ENCODE measurements at places on chromosomes 4 and X. TPM values are rescaled to one million over a fixed set of nuclear protein-coding genes. Genes with fewer than 3 reads are reported as not detected.

The UBE2K gene
- 81.1 TPM for total RNA-seq

The TMEM255A gene
- 0.20 TPM for total RNA-seq

DNA sequence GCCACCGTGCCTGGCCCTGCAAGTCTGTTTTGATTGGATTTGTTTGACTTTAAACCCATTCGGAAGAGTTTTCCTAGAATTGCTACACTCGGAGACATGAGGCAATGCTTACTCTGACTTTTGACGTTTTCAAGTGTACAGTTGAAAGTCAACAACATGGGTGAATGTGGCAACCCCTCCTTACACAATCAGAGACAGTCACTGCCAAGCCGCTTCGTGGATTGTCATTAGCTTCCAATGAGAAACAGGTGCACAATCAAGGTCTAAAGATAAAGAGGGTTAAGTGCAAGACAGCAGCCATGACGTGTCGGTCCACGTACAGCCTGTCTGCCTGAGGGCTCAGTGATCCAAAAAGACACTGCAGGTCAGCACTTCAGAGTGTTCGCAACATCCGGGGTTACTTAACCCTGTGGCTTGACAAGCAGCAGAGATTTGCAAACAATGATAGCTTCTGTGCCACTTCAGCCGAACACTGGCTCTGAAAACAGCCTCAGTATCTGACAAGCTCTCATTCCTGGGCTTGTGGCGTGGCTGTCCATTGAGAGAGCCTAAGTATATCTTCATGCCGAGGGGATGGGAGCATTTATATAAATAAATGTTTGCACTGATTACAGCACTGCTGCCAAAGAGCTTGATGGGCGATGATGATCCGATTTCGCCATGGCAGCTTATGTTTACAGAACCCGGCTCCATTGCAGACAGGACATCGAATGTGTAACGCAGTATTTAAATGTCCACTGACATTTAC is 180.0 kb downstream of the DHRSX start:
- ATAC-seq: peak; percentile 75

DNA sequence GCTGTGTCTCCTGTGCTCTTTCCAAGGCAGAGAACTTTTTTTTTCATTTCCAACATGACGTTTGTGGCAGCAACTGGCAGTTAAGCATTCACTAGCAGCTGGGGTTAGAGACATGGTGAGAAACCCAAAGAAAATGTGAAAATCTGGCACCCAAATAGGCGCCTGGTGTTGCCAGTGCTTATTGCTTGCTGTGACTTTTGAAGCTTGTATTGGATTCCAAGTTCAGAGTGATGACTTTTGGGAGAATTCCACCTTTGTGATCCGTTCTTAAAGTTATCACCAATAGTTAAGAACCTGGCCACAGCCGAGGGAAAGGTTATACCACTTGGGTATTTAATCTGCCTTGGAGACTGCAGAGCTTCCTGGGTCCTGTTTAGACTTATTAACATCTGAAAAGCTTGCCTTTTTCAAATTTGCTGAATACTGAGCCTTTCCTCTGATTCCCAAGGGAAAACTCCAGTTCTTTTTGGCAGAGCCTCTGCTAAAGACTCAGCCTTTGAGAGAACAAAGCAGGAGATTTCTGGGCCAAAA is 101.0 kb downstream of the OPHN1 start:
- no peak for ATAC-seq

The P2RY8 gene
- 0.52 TPM for total RNA-seq

DNA sequence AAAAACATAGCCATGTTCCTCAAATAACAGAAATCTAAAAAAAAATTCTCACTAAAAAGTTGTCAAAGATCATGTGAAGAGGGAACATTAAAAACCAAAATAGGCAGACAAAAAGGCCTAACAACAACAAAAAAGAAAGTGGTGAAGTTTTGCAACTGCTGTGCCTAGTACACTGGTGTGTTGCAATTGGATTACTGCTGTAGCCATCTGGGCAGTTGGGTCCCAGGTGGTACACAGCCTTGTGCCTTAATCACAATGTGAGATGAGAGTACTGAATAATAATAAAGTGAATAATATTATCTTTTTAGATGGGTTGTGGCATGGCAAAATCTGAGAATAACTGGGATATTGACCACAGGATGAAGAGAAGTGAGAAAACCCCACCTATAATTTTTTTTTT is 12.0 kb downstream of the C4orf54 start:
- ATAC-seq: no peak

DNA sequence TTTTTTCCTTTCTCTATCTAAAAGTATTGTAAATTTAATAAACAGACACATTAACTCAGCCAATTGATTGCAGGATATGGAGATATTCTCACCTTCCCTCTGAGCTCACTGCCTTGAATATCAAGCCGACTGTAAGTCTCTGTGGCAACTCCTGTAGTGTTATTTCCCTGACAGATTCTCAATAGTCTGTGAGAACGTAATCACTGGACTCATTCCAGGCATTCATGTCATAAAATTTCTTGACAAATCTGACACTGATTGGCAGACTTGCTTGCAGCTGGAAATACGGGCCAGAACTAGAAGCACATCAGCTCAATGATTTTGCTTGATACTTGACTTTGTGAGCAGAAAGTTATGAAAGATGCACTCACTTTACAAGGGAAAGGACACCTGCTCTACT is 29.6 kb downstream of the FAM47B start:
- no peak for ATAC-seq

- no peak for ATAC-seq
Measured at GRCh38 chr4:153074486-153074885, 129.8 kb upstream of the TRIM2 start.

The HMGN5 gene
- 3.7 TPM for total RNA-seq

The DIPK2B gene
- 2.9 TPM for total RNA-seq

The USP46 gene
- 19.7 TPM for total RNA-seq

The KLF8 gene
- total RNA-seq: 23.2 TPM

GRCh38 chrX:11567528-11568220 is 98.0 kb downstream of the ARHGAP6 start:
- no peak for ATAC-seq

GRCh38 chr4:6225469-6225868 is 25.1 kb upstream of the JAKMIP1 start:
- ATAC-seq: no peak

GRCh38 chr4:102007959-102008425 is 217.5 kb downstream of the BANK1 start:
- ATAC-seq: no peak

The DUSP21 gene
- not detected for total RNA-seq

DNA sequence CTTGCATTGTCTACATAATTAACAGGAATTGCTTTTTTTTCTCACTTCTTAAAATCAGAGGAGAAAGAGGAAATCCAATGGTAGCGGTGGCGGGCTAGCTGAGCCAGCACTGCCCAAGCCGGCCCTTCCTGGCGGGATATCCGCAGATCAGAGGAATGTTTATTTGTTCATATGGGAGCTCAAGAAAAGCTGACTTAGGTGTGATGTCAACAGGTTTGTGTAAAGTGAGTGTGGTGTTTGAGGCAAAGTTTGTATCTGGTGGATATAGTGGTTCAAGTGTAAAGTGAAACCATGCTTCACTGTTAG is 466 bp upstream of the SLC39A8 start:
- no peak for ATAC-seq

The LRRC66 gene
- 0.12 TPM for total RNA-seq

DNA sequence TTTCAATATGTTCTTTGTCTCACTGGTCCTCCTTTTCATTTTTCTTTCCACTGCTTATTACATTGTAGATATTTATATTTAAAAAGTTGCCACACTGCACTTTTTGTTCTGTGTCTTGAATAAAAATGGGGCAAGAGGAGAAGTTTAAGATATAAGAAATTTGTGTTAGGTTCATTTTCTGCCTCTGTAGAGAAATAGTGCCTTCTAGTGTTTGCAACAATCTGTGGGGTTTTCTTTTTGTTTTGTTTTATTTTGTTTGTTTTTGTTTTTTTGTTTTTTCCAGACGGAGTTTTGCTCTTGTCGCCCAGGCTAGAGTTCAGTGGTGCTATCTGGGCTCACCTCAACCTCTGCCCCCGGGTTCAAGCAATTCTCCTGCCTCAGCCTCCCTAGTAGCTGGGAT is 20.1 kb upstream of the SMIM14 start:
- no peak for ATAC-seq

Measured in esophagus mucosa (tissue), 1 donor.